ENCODE measurements at places on chromosomes 7 and 10.

DNA sequence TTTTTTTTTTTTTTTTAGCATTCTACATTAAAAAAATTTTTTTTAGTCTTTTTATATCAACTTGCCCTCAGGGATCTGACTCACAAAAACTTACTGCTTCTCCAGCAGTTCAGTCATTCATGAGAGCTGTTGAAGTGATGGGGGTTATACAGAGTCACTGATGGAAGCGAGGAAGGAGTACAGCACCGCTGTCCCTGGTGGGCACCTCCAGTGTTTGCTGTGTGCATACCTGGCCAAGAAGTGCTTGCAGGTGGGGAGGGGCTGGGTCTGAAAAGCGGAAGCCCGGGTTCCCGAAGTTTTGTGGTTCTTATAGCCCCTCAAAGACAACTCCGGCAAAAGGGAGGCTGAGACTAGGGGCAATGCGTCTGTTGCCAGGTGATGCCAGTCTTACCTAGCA is 46.2 kb downstream of the MINDY4 start:
- no peak for DNase-seq

DNA sequence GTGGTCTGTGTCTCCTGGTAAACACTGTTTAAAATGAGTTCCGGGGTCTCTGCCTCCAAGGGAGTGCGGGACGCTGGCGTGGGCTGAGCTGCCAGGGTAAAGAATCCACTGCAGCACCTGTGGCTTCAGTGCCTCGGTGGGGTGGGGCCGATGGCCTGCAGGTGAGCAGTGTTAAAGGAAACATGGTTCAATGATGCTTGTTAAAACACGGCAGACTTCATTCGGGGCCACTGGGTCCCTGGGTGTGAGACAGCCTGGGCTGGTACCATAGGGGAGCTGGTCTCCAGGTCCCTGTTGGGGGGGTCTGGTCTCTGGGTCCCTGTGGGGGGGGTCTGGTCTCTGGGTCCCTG is 24.9 kb upstream of the KNDC1 start:
- no peak for DNase-seq

DNA sequence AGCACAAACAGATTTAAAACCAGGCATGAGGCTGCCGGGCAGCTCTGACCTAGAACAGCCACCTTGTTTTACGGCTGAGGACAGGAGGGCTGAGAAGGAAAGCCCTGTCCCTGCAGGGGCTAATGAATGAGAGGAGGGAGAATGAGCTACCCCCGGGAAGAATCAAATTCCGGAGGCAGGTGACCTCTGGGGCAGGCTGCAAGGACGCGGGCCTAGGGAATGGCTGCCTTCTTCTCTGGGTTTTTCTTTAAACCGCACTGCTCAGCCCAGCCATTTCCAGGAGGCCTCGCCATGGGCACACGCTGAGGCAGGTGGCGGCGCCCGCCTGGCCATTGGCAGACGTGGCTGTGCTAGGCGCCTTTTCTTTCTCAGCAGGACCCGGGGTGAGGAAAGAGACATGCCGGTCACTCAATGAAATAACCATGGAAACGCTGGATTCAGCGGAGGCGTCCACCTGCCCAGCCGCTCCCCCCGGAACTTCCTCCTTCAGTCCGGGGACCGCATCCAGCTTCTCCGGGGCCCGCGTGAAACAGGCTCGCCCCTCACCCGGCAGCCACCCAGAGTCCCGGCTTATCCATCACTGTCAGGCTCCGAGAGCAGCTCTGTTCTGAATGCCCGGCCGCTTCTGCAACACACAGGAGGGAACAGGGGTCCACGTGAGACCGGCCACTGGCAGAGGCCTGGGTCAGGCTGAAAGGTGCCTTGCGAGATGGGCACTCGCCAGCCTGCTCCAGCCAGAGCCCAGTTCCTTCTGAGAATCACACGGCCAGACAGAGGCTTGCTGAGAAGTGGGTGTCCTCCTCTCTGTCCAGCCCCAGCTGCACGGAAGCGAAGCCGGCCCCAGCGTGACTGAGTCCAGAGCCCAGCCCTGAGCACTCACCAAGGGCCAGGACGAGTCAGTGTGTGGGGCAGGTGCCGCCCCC is 82.1 kb downstream of the PDGFA start:
- DNase-seq = no peak

GRCh38 chr7:151243045-151243349 is 5.5 kb downstream of the SMARCD3 start:
- DNase-seq = no peak

DNA sequence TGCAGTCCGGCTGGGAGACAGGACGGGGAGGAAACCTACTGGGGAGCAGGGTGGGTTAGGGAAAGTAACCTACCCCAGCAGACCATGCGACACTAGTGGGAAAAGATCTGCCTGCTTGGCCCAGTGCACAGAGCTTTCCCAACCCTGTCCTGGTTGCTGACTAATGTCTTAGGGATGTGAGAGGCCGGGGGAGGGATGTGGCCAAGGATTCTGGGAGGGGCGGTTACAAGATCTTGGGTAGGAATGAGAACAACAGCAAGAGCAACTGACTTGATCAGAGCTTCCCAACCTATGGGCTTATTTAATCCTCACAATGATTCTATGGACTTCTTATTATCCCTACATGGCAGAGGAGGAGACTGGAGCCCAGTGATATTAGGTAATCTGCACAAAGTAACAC is 24.0 kb upstream of the EIF5AL1 start:
- no peak for DNase-seq

GRCh38 chr10:11177381-11177780 is 159.7 kb downstream of the CELF2 start:
- no peak for DNase-seq

DNA sequence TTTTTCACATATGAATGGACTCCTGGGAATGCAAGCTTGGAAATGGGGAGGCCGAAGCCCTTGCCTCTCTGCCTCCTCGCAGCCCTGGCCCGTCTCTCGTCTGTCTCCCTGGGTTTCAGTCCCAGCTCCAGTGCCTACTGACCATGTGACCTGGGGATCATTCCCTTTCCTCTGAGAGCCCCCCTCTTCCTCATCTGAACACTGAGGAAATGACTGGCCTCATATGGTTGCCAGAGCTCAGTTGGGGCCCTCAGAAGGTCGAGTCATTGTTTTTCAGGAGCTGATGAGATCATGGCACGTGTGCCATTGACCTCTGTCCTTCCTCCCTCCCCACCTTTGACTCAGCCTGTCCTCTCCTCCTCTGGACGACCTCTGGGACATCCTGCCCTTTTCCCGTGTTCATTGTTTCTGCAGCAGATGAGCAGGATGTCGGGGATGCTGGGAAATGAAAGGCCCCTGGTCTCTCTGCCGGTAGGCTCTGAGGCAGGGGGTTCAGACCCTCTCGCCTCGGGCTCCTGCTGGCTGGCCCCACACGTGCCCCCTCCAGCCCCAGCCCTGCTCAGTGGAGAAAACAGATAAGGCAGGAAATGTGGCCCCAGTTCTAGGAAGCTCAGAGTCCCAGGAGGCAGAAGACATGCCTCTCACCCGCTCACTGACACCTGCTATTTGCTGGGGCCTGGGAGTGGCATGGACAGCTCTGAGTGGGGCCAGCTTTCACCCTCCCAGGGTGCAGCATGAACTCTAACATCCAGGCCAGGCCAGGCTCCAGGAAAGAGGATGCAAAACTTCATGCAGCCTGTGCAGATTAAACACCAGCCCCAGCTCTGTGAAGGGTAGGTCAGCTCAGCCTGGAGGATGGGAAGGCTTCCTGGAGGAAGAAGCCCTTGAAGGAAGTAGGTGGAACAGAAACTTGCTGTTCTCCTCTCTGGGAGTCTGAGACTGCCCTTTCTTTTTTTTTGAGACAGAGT is 8.3 kb upstream of the PPP1R35 start:
- DNase-seq = no peak

DNA sequence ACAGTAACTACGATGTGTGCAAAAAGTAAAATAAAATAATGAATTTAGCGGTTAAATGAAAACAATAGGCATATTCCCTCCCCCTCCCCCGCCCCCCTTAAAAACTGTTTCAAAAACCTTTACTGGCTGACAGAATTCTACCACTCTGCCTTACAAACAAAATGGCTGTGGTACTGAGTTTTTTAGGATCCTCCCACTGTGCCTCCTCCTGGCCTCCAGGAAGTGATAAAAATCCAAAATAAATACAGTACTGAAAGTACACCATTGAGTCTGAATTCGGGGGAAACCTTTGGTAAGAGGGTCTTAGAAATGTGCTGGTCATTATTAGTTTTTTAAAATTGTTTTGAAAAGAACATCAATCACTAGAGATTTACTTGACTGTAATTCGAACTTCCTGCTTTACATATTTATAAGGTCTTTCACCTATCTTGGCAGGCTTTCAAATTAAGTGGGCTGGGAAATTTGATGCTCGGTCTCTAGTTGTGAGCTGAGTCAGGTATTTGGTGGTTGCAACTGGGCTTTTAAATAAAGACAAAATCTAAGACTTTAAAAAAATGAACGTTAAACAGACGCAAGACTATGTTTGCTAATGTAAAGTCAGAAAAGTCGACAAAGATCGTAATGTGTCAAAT is 32.5 kb upstream of the EPC1 start:
- DNase-seq = peak; percentile 17

- DNase-seq = no peak
Observed at GRCh38 chr10:119538632-119539358, 3.7 kb downstream of the RGS10 start.

DNA sequence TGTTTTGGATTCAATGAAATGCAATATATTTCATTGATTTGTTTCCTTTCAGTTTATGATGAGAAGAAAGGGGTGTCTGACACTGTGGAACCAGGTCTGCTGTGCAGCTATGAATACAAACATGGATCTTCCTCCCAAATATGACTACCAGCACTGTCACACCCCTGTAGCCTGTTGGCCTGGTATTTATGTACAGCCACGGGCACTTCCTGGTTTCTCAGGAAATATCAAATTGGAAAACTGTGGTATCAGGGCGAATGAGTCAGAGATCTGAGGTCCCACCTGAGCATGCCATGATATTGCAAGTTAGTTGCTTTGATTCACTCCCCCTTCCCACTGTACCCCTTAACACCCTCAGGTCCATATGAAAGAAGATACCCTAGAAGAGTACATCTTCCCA is 87.8 kb downstream of the DNMBP start:
- DNase-seq = no peak

DNA sequence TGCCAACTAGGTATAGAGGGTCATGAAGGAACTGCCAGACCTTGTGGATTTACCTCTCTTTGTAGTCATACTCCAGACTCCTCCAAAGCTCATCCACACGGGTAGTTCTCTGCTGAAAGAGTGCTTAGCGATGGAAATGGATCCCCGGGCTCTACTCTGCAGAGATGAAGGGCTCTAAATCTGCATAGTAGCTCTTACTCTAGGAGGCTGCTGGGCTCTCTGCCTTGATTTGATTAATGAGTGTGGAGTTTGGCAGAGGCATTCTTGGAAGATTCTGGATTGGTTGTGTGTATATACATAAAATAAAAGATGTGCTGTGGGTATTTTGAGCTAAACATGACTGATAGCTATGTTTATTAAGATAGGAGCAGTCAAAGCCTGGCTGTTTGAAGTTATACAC is 21.3 kb upstream of the CPXM2 start:
- DNase-seq = no peak

DNA sequence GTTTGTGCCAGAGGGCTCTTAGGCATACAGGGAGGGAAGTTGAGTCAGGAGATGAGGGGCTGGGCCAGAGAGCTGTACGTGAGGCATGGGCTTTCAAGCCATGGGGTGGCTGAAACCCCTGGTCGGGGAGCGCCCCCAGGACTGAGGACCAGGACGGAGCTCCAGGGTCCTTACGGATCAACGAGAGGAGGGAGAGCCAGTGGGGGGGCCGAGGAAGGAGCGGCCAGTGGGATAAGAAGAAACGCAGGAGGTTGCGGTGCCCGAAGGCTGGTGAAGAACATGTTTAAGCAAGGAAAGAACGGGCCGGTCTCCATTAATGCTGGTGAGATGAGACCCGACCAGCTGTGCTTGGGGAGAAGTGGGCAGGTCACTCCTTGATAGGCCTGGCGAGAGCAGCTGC is 43.6 kb upstream of the BHLHA15 start:
- DNase-seq = no peak

- DNase-seq = no peak
Observed at GRCh38 chr7:66205741-66206090, 582 bp downstream of the TPST1 start.

- DNase-seq = no peak
Observed at GRCh38 chr10:126508535-126509040, 120.3 kb upstream of the ADAM12 start.

DNA sequence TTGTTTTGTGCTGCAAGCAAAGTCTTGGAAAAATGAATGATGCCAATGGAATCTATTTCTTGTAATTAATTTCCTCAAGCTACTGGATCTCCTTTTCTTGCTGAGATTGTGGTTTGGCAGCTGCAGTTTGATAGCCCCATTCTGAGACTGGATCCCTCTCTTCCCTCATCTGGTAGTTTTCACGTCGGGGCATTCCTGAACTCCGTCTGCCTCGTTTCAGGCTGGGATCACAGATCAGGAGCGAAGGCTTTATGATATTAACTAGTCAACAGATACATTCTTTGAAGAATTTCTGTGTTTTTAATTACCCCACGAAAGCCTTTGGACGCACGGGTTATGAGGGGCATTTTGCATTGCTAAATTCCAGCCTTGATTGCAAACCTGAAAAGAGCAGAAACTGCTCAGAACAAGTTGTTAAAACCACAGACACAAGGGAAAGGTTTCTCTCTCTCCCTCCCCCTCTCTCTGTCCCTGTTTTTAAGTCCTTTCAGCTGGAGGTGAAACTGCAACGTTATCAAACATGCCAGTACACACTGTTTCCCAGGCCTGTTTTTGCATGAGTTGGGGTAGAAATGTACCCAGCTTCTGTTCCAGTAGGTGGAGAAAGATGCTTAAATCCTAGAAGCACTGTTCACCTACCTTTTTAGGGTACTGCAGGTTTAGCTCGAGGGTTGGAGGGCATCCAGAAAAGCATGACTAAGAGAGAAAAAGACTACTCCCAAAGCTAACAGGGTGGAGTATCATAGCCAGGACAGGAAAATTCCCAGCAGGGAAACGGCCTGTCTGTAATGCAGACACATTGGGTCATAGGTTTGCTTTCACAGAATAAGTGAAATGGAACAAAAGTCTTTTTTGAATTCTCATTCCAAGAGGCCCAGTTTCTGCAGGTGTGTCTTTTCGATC is 124.3 kb downstream of the CUX1 start:
- no peak for DNase-seq

DNA sequence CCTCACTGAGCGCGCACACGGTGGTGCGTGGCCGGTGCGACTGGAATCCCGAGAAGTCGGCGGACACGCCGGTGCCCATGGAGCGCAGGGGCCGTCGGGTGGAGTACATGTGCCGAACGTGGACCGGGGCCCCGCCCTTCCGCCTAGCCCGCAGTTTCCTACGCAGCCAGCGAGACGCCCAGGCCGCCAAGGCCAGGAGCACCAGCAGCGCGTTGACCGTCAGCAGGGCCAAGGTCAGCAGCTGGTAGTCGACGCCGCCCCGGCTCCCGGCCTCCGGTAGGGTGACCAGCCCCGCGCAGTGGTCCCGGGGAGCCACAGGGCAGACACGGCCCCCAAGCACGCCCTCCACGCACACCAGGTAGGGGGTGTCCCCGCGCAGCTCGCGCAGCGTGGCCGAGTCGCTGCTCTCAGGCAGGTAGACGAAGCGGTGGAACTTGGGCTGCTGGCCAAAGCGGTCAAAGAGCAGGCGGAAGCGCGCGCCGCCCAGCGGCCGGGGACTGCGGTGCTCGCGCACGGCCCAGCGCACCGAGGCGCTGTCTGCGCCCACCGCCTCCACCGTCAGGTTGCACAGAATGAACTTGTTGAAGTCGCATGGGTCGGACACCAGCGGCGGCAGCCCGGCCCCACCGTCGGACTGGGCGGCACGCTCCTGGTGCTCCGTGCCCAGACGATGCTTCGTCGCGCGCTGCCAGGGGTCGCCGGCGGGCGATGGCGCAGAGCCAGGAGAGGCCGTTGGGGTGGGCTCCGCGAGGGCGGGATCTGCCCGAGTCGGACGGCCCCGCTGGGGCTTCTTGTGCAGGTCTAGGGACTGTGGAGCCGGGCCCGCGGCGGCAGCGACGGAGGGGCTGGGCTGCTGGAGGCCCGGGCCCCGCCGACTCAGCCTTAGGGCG is 2.2 kb downstream of the TRIL start:
- peak; percentile 89 for DNase-seq

Data from HEK293T (cell line).